ENCODE measurements at places on chromosomes 16 and 17.

DNA sequence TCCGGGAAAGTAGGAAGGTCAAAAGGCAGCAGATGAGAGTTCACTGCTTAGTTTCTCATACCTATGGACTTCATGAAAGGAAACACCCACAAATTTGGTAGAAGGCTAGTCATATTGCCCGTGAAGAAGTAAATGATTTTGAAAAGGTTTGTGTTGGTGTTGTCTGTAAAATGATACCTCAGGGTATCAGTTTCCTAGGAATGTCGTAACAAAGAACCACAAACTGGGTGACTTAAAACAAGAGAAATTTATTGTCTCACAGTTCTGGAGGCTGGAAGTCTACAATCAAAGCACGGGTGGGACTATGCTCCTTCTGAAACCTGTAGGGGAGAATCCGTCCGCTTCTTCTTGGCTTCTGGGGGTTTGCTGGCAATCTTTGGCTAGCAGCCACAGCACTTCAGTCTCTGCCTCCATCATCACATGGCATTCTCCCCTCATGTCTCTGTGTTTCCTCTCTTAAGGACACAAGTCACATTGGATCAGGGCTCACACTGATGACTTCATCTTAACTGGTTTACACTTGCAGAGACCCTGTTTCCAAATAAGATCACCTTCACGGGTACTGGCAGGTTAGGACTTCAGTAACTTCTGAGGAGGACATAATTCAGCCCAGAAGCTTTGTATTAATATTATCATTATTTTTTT lies 2.0 kb upstream of the NAE1 start:
- DNase-seq = no peak

- DNase-seq = no peak
Observed at GRCh38 chr17:47948706-47949196, 7.4 kb downstream of the PNPO start.

DNA sequence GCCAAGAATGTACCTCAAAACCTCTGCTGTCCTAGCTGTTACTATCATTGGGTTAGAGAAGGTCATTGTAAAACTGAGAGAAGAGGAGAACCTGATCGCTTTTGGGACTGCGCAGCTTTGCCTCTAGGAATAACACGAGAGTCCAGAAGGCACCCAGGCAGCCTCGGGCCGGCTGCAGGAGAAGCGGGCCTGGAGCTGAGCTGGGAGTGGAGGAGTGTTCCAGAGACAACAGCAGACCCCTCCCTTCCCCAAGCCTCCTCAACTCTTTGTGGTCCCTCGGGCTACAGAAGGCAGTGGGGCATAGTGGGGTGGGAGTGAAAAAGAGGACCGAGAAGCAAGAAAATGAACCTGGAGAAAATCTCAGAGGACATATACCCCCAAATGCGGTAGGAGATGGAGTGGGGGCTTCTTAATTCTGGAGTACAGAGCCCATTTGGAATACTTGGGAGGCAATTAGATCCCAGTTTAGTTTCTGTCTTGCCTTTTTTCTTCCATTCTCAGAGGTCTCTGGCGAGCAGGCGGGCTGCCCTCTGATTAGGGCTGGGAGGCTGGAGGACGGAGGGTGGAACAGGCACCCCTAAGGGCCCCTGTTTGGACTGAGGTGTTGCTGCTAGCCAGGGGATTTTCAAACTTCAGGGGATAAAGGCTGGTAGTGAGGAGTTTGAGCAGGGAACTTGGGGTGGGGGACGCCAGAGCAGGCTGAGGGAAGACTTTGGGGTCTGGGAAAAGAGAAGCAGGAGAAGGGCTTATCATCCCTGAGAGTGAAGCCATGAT lies 13.3 kb upstream of the HOXB2 start:
- no peak for DNase-seq

DNA sequence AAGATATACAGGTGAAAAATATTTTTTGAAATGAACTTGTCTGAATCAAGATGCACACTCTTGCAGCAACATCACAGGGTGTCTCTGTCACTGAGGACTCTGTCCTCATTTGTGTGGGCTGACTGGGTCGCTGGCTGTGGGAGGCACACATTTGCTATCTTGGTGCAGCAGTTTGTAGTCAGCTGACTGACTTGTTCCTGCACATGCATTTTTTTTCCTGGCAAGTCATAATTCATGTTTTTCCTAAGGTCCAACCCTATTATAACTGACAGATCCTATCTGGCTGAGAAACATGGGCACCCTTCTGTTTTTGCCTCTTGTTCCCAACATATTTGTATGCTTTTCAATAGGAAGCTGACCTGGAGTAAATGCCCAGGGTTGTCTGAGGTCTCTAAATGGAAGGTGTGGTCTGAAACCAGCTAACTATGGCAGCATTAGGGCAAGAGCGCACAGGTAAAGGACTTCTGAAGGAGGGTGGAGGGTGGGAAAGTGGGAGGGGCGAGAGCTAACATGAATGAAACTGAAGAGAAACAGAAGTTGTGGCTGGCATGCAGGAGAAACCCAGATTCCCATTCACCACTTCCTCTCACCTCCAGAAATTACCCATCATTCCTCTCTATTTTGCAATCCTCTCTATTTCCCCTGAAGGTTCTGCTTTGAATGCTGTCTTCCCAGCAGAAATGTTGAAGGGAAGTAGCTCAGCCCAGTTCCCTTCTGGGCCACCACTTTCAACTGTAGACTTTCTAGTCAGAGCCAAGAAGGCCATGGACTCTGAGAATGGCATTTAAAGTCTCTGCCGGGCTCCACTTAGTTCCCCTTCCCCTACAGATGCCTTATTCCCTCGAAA lies 166.1 kb downstream of the PRKCA start:
- no peak for DNase-seq

- no peak for DNase-seq
Observed at GRCh38 chr16:48575471-48576050, 34.4 kb downstream of the N4BP1 start.

GRCh38 chr16:21600031-21600773 lies 825 bp downstream of the METTL9 start:
- no peak for DNase-seq

DNA sequence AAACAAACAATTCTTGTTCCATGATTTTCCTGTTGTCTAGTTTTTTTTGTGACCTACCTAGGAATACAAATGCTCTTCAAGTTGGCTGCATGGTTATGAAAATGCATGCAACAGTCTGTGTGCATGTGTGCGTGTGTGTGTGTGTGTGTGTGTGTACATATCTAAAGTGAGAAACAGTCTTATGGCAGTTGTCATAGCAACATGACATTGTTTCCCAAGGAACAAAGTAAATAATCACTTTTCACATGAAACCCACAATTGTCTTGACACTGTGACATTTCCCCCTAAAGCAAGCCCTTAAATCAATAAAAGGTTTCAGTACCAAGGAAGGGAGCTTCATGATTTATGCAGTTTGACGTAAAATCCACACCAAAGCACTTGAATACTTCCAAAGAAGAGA lies 758.4 kb downstream of the CDH8 start:
- DNase-seq = no peak

- DNase-seq = no peak
Observed at GRCh38 chr17:56260376-56261002, 107.2 kb downstream of the ANKFN1 start.

DNA sequence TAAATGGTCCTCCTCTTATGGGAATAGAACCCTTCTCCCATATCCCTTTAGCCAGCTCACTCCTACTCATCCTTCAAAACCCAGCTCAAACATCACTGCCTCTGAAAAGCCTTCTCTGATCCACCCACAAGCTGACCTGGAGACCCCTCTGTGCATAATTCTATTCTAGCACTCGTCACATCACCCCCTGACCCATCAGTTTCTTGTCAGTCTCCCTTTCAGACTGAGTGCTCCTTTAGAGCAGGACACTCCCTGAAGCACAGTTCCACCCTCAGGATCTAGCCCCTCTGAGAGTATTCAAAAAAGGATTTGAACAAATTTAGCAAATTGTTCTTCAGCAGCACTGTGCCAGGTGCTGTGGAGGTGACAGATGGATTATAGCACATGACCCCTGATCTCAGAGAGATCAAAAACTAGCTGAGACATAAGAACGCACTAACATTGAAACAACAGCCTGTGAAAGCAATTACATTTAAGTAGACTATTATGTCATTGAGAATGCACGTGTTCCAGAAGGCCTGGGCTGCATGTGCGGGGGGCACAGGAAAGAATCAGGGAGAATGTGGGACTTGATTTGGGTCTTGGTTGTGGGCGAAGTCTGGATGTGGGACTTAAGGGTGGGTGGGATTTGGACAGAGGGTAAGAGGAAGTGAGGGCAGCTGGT lies 43.5 kb downstream of the MRPS23 start:
- no peak for DNase-seq

- DNase-seq = no peak
Observed at GRCh38 chr17:7897090-7897489, 8.5 kb downstream of the CHD3 start.

DNA sequence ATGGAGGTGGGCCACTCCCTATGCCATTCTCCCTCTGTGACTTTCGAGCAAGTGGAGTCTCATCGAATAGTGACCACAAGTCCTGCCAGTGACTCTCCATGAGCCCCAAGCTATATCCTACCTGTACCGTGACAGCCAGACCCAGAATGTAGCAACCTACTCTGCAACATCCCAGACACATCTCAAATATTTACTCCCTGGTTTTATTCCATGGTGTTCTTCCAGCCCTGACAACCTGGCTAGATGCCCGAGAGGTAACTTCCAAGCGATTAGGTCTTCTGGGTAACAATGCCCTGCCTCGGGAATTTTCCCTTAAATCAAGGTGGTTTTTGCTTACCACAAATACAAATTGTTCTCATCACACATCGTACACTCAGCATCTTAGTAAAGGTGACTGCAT lies 211.7 kb downstream of the ZFHX3 start:
- DNase-seq = no peak

DNA sequence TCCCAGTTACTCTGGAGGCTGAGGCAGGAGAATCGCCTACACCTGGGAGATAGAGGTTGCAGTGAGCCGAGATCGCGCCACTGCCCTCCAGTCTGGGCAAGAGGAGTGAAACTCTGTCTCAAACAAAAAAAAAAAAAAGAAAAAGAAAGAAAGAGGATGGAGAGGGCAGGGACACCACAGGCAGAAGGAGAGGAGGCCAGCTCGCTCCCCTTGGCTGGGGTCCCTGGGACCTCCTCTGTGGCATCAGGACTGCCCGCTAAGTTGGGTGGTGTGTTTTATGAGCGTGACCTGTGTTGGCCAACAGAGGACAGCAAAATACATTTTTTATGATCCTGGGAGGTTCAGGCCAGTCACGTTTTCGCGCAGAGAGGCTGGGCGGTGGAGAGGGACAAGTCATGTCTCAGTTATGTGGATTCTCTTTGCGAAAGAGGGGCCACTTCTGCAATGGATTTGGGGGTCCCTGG lies 229.6 kb downstream of the MRTFB start:
- peak; percentile 58 for DNase-seq

- no peak for DNase-seq
Observed at GRCh38 chr17:41925991-41926590, 4.3 kb upstream of the ODAD4 start.

GRCh38 chr17:56751145-56751738 lies 82.5 kb downstream of the C17orf67 start:
- DNase-seq = no peak

GRCh38 chr17:34420254-34420766 lies 57.3 kb upstream of the CCL1 start:
- peak; percentile 59 for DNase-seq

DNA sequence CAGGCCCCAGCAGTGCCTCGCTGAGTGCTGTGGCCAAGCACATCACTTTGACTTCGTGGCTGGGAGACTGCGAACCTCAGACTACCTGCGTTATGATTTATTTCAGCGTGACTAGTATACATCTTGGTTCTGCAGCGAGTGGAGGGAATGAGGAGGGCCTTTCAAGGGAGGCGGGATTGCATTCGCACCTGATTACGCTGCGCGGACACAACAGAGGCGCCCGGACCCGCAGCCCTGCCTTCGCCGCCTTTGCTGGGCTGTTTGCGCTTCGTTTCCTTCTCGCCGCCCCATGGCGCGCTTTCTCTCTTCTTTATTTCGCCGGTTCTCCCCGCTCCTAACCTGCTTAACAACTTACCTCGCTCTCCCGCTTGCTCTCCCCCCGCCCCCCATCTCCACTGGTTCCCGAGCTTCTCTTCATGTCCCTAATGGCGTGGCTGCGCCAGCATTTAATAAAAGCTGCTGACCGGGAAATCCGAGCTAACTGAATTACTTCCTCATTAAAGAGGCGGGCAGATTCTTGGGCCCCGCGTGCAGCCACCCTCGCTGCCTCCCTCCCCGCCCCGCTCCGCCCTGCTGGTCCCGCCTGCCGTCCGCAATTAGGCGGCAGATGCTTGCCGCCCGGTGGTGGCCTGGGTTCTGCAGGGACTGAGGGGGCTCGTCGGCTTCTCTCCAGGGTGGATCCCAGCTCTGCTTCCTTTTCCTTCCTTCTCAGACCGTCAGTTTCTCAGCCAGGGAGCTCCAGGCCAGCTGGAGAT lies 257.6 kb upstream of the SDK2 start:
- no peak for DNase-seq

GRCh38 chr17:19260958-19261357 lies 23.8 kb downstream of the EPN2 start:
- DNase-seq = no peak

- peak; percentile 14 for DNase-seq
Observed at GRCh38 chr17:3965118-3965800, 1.0 kb upstream of the ATP2A3 start.

DNA sequence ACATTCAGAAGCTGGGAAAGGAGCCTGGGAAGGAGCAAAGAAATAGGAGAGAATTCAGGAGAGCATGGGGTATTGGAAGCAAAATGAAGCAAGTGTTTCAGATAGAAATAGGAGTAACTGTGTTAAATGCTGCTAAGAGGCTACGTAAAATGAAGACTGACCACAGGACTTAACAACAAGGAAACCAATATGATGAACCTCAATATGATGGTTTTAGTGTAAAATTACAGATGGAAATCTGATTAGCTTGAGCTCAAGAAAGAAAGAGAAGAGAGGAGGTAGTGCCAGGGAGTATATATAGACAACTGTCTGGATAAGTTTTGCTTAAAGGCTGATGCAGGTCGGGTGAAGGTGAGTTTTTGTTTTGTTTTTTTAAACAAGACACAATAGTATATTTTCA lies 92.2 kb downstream of the HELZ start:
- DNase-seq = no peak

GRCh38 chr16:57732714-57733113 lies 2.9 kb upstream of the KATNB1 start:
- DNase-seq = no peak
